ENCODE measurements at places on chromosomes 7 and 10.

DNA sequence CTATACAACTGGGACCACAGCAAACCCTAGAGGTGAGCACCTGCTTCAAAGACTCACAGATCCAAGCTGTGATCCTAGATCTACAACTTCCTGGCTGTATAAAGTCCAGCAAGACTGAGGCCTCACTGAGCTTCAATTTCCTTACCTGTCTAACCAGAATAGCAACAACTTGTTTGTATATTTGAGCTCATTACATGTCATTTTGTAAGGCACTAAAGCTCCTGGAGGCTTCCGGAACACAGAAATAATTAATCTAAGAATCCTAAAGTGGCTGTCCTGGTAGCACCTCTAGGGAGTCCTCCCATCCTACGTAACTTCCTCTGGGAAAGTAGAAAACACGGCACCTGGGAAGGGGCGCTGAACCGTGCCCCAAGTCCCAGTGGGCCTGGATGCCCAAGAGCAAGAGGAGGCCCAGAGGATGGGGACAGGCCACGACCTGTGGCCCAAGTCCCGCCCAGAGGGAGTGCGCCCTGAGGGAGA, 39.4 kb downstream of the HK1 start:
- DNase-seq, result no peak

GRCh38 chr7:105618016-105618296, 36.7 kb upstream of the EFCAB10 start:
- no peak for DNase-seq

- DNase-seq, result no peak
Measured at GRCh38 chr7:125877246-125877645, 947.6 kb upstream of the POT1 start.

DNA sequence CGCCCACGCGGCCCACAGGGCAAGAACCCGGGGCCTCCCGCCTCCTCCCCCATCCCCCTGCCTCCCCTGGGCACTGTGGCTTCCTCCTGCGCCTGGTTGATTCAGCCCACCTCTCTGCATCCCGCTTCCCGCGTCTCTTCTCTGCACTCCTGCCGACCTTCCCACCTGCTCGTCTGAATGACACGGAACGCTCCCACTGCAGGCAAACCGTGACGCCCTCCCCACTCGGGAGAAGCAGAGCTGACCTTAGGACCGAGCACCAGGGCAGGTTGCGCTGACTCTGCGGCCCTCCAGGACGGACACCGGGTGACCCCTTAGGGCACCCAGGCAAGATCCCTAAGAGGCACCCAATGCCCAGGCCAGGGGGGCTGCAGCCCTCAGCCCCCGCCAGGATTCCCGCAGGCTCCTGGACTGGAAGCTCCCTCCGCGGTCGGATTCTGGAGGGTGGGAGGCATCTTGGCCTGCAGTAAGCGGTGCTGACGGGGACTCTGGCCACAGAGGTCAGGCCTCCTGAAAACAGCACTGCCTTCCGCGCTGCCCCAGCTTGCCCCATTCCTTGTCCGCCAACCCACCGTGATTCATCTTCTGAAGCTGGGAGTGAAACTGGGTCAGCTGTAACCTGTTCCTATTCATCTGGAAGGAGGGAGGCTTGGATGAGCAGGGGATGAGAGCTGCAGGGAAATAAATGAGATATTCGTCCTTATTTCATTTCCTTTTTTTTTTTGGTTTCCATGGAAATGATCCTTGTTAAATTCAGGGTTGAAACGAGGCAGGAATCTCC, 990 bp downstream of the CALML3 start:
- DNase-seq, result no peak

GRCh38 chr7:142642316-142642715, 107.0 kb upstream of the PRSS1 start:
- no peak for DNase-seq

DNA sequence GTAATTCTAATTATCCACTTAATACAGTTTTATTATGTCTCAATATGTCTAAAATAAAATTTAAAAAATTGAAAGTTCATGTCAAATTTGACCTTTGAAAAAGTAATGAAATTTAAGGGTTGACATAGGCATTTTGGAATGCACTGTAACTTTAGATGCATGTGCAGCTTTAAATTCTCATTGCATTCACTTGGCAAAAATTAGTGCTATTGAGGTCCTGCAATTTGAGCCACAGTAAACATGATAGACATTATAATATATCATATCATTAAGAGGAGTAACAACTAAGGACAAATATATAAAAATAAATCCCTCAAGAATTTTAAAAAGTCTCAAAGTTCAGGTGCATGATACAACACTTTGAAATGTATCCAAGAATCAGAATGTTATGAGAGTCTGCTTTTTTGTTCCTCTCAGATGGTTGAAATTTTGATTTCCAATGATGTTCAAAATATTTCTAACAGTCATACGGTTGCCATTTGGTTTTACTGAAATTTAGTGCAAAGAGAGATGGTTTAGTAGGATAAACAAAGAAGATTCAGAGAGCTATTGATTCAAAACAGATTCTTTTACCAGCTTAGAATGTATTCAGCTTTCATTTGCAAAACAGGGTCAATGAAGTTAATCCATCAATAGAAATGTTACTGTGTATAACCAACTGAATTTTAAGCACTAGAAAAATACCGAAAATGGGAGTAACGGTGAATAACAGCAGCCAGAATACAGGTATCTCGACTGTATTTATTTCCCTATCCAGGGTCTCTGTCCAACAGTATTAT, 71.8 kb downstream of the SEMA3A start:
- DNase-seq, result no peak

GRCh38 chr7:1951159-1951536, 281.1 kb downstream of the ELFN1 start:
- DNase-seq, result peak; percentile 29

DNA sequence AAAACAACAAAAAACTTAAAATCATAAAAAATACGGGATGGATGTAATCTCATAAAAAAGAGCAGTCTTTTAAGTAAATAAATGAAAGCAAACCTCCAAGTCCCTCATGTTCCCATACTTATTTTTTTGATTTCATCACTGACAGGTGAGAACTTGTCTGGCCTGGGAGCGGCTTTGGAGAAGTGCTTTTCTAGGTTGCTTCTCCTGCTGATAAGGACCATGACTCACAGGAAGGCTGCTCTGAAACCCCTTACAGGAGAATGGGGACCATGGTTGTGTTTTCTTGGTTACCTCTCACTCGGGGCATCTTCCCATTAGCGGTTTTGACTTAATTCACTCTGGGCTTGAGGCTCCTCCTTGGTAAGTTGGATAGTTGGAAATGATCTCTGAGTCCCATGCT, 237.4 kb downstream of the CAMK1D start:
- no peak for DNase-seq

- DNase-seq, result peak; percentile 55
Measured at GRCh38 chr10:30639946-30640786, 10.6 kb upstream of the LYZL2 start.

DNA sequence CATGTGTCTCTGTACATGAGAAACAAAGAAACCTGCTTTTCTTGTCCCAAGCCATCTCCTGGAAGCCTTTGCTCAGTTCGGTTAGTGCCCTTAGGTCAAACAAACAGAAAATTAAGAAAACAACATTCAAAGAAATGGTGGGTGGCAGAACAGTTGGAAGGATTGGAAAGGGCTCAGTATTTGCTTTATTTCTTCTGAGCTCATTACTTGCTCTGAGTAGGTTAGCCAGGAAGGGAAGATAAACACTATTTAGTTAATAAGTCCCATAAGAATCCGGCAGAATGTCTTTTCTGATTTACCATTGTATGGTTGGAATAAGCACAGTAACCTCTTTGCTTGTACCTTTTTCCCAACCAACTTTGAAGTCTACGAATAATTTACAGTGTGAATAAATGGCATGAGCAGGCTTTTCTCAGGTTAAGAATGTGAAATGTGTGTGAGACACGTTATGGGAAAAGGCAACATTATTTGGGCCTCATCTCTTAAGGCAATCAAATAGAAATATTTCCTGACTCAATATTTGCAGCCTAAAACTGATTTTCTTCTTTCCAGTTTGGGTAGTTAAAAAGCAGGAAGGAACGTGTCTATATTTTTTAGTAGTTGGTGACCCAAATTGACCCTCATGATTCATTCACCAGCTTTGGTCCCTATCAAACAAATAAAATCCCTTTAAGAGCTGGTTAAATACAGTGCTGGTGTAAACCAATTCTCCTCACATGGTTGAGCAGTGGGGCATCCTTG, 158.5 kb downstream of the DKK1 start:
- DNase-seq, result no peak

DNA sequence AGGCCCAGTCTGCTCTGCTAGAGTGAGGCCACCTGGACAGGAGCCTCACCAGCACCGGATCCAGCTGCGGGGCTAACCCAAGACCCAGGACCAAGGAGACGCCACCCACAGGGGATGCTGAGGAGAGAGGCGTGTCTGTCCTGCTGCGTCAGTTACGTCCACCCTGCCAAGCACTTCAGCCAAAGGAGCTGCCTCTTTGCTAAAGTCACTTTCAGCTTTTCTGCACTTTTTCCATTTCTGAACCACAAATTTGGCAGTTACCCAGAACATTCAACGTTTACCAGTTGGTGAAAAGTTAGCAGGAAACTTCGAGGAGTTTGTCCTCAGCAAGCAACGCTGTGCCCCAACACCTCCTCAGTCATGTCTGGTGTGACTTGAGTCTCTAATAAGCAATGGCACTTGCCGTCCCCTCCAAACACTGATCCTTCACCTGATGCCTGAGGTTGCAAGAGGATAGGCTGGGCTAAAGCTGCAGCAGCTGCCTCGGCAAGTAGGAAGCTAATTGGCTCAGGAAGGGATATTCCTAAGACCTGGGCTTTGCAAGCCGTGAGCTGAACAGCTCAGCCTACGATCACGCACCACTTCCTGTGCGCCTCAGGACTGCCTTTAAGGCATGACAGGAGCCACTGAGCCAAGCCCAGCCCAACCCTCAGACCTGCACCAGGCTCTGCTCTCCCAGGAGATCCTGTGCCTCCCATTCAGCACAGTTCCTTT, 40.1 kb downstream of the KCNH2 start:
- no peak for DNase-seq

DNA sequence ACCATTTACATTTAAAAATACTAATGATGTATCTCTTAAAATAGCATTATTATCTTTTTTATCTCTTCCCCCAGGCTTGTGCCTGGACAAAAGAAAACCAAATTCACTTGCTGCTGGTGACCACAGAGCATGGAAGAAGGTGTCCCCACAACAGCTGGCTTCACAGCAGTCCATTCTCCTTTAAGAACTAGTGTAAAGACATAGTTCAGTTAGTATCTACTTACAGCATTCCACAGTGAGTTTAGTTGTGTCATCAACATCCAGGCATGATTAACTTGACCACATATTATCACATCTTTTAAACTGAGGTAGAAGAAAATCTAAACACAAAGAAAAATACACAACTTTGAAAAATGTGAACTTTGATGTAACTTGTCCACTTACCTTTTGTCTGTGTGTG, 55.0 kb downstream of the LRRC17 start:
- DNase-seq, result no peak

GRCh38 chr7:127793582-127793981, 141.6 kb downstream of the SND1 start:
- no peak for DNase-seq

- DNase-seq, result no peak
Measured at GRCh38 chr10:97089209-97089870, 96.4 kb downstream of the SLIT1 start.

DNA sequence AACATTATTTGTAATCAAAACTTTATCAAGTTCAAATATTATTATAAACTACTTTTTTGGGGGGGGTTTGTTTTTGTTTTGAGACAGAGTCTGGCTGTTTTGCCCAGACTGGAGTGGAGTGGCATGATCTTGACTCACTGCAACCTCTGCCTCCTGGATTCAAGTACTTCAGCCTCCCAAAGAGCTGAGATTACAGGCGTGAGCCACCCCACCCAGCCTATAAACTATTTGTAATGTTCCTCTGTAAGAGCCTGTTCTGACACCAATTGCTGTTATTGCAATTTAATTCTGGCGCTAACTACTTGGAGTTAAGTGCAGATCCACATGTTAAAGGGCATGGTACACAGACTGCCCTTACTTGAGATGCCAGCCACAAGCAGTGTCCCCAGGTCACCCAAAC, 478.1 kb upstream of the NRP1 start:
- no peak for DNase-seq

- DNase-seq, result no peak
Measured at GRCh38 chr7:158541346-158542010, 46.1 kb downstream of the PTPRN2 start.

- DNase-seq, result no peak
Measured at GRCh38 chr7:130425796-130426195, 15.0 kb downstream of the CEP41 start.

GRCh38 chr7:2554661-2555111, 638 bp downstream of the BRAT1 start:
- no peak for DNase-seq

DNA sequence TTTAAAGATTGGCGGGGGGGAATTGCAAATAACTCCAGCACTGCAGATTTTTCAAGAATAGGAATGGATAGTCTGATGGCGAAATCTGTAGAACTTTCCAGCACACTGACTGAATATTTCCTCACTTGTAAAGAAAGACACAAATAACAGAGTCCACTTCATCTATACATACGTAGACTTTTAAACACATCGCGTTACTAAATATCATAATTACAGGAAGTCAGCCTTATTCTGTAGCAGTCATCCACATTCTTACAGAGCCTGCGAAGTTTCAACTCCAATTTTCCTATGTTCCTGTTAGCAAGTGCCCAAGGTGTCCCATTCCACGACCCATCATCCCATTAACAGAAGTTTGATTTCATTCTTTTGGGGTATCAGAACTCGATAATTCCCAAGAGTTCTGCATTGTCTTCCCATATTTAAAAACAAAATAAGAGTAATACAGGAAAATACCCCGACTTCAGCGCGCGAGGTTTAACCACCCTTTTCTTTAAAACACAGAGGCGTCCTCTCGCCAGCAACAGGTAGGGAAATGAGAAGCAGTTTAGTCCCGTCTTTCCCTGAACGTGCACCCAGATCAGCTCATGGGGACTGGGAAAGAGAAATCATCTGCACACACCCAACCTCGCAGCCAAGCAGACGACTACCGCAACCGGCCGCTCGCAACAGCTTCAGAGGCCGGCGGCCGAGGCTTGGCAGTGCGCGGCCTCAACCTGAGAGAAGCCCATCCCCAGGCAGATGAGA, 880 bp downstream of the HERC4 start:
- no peak for DNase-seq

DNA sequence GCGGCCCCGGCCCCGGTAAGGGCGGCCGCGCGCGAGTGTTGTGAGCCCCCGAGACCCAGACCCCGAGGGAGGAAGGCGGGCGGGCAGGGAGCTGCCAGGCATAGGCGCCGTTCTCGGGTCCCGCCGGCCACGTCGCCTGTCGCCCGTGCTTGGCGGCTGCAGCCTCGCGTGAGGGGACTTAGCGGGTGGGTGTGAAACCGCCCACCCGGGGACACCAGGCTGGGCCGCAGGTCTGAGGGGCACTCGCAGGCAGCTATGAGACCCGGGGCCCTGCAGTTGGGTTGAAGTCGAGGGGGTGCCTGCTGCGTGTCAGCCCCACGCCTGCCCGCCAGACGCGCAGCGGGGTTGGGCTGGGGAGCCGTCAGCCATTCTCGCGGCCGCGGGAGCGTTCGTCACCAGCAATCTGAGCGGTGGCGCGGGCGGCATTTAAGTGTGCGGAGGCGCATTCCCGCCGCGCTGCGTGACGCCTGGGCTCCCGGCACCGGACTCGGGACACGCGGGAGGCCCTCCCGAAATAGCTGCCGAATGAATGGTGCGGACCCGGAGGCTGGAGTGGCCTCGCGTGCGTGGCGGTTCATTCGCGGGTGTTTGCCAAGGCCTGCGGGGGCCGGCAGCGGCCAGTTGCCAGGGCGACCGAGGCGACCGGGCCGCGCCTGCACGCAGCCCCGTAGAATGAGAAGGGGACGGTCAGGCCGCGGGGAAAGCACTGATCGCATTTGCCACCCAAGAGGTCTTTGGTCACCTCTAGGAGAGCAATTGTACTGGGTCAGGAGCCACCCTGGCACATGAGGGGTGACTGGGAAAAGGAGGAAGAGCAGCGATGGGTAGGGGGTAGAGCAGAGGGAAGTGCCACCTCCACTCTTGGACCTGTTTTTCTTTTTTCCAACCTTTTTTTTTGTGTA, 750 bp downstream of the ZNF398 start:
- peak; percentile 56 for DNase-seq
